NCI-H1092 (cell line): ENCODE measurements at places on chromosomes 2 and 18.

DNA sequence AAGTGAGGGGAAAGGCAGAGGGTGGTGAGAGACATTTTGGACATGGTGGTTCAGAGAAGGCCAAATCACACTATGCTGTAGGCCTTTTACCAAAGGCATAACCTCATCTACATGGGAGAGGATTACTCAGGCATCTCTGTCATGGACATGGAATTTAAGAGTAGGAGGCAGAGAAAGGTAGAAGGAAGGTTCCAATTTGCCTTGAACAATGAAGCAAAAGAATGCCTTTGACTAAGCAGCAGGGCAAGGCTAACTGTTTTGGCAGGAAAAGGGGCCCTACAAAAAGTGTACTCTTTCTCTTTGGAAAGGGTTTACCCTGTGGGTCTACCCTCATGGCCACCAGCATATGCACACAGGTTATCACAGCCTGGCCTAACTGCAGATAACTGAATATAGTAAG, 45.6 kb upstream of the RNU4ATAC start:
- no peak for DNase-seq

DNA sequence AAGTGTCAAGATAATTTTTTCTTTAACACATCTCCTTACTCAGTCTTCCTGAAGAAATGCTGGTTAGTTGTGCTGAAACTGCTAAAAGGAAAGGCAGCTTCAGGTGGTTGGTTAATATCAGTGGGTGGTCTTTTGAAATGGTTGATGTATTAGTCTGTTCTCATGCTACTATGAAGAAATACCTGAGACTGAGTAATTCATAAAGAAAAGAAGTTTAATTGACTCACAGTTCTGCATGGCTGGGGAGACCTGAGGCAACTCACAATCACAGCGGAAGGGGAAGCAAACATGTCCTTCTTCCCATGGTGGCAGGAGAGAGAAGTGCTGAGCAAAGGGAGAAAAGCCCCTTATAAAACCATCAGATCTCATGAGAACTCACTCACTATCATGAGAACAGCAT, 125.9 kb upstream of the CYRIA start:
- no peak for DNase-seq

DNA sequence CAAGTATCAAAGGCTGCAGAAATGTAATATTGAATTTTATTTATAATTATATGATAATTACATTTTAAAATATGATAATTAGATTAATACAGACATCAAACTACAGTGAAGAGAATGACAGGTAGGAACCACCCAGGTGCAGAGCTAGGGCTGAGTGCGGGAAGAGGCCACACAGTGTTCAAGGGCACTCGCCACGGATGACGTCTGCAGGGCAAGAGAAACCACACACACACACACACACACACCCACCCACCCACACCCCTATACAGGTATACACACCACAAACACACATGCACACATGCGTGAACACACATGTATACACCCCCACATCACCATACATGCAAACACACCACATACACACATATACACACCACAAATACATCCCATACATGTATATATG, 41.2 kb downstream of the MBP start:
- no peak for DNase-seq

DNA sequence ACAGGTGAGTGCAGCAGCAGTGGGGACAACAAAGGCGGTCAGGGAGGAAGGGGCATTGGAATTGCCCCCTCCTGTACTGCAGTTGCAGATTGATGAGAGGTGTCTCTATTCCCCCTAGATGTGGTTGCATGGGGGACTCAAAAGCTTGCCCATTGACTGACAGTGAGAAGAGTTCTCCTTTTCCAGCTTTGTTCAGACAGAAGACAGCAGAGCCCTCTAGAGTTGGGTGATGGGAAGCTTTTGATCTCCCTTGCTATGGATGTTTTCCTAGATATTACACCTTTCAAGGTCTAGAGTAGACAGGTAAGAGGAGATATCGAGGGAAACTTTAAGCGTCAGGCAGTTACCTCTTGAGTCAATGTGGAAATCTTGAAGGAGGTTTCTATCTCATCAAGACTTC, 2.9 kb downstream of the PROKR1 start:
- no peak for DNase-seq

DNA sequence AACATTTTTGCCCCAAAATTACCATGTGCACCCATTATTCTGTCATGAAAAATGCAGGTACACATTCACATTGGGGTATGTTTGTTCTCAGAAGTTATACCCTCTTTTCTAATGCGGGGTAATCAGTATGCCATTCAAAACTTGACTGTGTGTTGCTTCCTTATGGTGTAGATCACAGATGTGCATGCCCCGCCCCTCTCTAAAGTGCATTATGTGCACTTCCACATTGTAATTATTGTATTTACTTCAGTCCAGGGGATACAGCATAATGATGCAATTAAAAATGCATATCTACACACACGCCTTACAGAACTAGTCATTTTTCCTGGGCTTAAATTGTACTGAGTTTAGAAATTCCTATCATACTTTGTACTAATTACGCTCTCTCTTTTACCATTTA, 48.8 kb downstream of the SLC9A2 start:
- no peak for DNase-seq

DNA sequence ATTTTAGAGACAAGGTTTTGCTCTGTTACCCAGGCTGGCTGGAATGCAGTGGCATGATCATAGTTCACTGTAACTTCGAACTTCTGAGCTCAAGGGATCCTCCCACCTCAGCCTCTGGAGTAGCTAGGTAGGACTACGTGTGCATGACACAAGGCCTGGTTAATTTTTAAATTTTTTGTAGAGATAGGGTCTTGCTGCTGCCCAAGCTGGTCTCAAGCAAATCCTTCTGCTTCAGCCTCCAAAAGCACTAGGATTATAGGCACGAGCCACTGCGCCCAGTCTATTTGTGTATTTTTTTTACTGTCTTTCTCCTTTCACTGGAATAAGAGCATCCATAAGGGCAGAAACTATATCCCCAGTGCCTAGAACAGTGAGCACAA, 89.3 kb downstream of the PLEKHM3 start:
- DNase-seq, result no peak

- DNase-seq, result no peak
These were observed 56.1 kb upstream of the GATA6 start for GRCh38 chr18:22113144-22113844.

- DNase-seq, result no peak
These were observed 510.6 kb downstream of the ERBB4 start for GRCh38 chr2:212027681-212028628.

DNA sequence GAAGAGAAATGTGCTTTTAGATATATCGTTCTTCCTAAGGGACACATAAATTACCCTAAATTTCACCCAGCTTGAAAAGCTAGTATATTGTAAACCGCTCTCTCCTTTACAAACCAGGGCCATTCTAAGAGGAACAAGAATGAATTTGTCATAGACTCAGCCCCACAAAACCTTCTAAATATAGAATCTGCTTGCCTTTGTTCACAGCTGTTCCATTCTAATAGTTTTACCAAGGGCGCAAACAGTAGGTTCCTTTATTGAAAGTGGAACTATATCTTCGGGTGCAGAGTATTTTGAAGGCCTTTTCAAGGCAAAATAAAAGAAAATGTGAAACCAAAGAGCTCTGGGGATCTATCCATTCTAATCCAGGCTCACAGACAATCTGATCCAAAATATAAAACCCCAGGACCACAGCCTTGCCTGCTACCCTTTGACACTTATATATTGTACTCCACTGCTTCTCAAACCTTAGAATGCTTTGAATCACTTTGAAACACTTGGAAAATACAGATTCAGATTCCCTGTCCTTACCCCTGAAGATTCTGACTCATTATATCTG, 316.8 kb downstream of the PAX3 start:
- no peak for DNase-seq

GRCh38 chr2:152453129-152453911, 118.3 kb downstream of the FMNL2 start:
- DNase-seq, result no peak

DNA sequence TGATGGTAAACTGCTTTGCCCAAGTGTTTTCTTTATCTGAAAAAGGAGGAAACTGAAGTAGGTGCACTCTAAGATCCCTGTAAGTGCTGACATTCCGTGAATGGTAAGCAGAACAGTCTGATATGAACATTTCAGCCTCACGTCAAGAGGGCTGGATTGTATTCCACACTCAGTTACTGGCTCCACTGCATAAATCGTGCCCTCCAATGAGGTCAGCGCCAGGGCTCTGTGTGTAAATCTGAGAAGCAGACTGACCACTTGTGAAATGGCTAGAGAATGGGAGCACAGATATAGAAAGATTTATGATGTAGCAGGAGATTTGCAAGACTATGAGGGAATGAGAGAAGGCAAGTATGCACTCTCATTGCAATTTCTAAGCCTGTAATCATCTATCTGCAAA, 153.0 kb downstream of the ICOS start:
- no peak for DNase-seq

- no peak for DNase-seq
These were observed 242.6 kb downstream of the SLC4A3 start for GRCh38 chr2:219870041-219870440.

DNA sequence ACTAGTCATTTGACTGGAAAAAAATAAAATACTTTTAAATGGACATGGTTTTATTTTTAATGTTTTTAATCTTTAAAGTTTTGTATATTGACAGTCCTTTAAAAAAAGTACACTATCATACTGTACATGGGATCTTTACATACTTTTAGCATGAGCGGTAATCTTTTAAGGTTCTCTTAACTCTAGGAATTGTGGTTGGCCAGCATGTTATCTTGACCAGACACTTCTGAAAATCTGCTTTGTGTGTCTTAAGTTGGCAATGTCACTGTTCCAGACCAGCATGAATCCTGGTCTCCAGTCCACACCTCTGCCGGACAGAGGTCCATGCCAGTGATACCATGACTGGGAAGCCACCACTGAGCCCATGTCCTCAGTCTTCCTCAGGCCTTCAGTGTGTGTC, 17.7 kb downstream of the ITGB1BP1 start:
- DNase-seq, result no peak

DNA sequence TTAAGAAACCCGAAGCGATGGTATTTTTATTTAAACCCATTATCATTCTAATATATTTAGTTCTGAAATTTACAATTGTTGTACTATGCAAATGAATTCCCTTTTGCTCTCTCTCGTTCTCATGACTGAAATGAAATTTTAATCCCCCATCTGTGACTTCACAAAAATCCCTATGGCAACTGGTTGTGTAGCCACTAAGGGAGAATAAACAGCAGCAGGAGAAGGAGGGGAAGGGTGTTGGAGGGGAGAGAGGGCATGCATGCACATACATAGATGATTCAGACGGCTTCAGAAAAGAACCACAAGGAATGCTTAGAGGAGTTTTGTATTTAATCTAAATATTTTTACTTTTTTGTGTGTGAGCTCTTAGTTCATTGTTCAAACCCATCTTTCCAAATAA, 36.8 kb downstream of the CPS1 start:
- DNase-seq, result no peak

GRCh38 chr18:984004-984403, 79.3 kb downstream of the ADCYAP1 start:
- DNase-seq, result no peak

- DNase-seq, result no peak
These were observed 812.6 kb upstream of the POU3F3 start for GRCh38 chr2:104041351-104041750.

DNA sequence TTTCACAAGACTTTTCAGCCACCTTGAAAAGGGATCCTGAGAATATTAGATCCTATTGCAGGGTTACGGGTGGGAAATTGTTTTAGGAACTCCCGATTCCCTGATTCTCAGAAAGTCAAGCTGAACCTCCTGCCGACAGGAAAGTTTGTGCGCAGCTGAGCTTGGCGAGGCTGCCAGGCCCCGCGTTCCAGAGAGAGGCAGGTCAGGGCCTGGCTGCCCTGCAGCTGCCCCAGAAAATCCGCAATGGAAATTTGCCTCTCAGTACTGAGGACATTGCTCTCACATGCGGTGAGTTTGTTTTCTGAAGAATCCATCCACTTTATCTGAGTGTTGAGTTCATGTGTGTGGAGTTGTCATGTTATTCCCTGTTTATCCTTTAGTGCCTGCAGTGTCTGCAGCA, 144.2 kb downstream of the RTP5 start:
- no peak for DNase-seq

DNA sequence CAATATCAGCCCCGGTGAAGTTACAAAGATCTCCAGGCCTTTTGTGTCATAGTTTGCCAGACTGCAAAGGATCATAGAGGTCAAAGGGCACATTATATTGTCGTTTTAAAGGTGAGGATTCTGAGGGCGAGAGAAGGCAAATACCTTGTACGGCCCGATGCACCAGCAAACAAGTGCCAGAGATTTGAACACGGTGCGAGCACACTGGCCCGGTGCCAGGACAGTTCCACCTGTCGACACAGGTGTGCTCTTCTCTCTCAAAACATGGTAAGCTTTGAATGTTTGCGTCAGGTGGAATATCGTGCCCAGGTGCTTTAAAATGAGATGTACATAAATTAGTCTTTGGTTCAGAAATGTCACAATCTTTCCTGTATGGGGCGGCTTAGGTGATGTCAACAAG, 776.1 kb upstream of the ID2 start:
- DNase-seq, result no peak

GRCh38 chr2:154537843-154538450, 160.5 kb upstream of the KCNJ3 start:
- DNase-seq, result no peak

GRCh38 chr2:240322231-240322955, 113.1 kb upstream of the GPC1 start:
- no peak for DNase-seq

GRCh38 chr2:224646242-224646846, 61.2 kb upstream of the CUL3 start:
- DNase-seq, result no peak

GRCh38 chr2:12196495-12196894, 450.1 kb downstream of the LPIN1 start:
- DNase-seq, result no peak

- no peak for DNase-seq
These were observed 61.7 kb upstream of the LCLAT1 start for GRCh38 chr2:30385327-30385726.

DNA sequence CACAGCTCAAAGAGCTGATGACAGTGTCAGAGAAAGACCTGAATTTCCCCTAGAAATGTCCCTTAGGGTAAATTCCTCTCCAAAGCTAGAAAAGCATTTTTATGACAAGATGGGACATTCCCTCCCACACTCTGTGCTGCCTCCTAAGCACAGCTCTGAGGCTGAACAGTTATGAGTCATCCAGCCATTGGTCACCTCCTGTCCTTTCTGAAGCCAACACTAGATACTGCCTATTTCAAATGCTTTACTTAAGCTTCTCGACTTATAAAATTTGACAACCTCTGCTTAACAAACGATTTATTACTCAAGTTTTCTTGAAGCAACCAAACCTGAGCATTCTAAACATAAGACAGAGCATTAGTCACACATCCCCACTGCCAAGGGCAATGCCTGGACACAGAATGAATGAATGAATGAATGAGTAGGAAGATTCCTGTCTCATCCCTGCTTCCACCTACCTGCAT, 35.4 kb downstream of the B4GALT6 start:
- no peak for DNase-seq

GRCh38 chr2:28251337-28251736, 141.3 kb upstream of the FOSL2 start:
- DNase-seq, result no peak

- no peak for DNase-seq
These were observed 97.1 kb upstream of the HS6ST1 start for GRCh38 chr2:128415779-128416061.
